ENCODE measurements at places on chromosomes 11 and 22.

- DNase-seq: no peak
Measured at GRCh38 chr11:3830730-3831129, 10.0 kb downstream of the RHOG start.

DNA sequence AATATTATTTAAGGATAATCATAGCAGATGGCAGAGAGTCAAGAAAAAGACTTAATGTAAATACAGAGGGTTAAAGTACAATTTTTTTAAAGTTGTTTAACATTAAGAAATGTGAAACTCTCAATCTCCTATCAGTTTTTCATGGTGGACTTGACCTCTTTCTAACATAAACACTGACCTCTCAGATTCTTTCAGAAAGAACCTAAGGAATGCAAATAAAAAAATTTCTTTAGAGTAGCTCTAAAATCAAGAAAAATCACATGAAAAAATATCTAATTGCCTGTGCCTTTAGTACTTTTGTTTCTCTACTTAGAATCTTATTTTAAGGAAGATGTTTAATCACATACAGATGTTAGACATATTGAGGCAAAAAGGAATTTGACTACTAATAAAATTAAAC is 12.9 kb downstream of the RNF141 start:
- DNase-seq: no peak

- DNase-seq: no peak
Measured at GRCh38 chr22:42651134-42651533, 1.9 kb upstream of the CYB5R3 start.

DNA sequence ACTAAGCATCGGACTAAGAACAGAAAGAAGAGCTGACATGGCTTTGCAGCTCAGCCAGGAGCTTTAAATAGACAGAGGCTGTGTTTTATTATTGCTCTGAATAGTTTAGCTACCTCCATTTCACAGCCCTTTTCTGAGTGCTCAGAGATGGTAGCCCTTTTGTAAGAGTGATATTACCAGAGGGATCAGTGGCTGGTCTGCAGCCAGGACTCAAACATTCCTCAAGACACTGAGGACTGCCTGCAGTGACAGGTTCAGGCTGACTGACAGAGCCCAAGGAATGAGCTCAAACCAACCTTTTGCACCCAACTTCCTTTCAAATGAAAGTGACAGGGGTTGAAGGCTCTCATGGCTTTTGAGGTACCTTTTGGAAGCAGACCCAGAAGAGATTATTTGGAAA is 189.0 kb downstream of the DDX10 start:
- DNase-seq: peak; percentile 47

GRCh38 chr11:72436661-72437060 is 2.3 kb upstream of the CLPB start:
- DNase-seq: no peak

GRCh38 chr11:133366147-133366546 is 166.2 kb downstream of the OPCML start:
- no peak for DNase-seq

DNA sequence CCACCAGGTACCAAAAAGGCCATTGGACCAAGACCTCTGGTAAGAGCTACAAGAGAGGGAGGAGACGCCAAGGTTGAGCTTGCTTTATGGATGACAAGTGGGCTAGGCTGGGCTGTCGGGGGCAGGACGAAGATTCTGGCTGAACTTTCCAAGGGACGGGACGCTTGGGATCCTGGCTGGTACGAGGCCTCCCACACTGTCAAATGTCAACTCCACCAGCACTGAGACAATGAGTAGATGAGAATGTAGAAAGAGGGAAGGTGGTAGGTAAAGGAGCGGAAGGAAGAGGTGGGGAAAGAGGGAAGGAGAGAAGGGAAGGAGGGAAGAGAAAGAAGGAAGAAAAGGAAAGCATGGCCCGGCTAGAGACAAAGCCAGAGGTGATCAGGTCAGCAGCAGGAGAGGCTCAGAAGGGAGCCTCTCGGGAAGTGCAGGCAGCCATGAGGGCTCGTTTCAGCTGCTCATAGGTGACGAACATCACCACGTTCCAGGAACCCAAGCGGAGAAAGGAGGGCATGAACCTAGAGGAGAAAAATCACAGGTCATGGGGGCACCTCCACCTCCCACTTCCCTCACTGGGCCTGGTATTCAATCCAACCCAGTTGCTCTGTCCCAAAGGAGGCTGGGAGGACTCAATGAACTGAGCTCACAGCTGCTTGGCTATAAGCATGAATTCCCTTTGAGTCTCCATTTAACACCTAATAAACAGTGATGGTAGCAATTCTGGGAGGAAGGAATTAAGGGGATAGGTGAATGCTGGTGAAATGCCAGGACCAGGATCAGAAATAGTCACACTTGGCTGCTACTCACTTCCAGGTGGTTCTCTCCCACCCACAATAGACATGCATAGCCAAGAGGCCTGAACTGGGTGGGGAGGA is 7.8 kb downstream of the UCP2 start:
- no peak for DNase-seq

- DNase-seq: no peak
Measured at GRCh38 chr11:20775331-20775730, 105.9 kb downstream of the NELL1 start.

GRCh38 chr11:62556108-62556874 is 9.7 kb upstream of the AHNAK start:
- DNase-seq: peak; percentile 84

GRCh38 chr11:67996622-67997474 is 7.0 kb downstream of the UNC93B1 start:
- DNase-seq: peak; percentile 88

DNA sequence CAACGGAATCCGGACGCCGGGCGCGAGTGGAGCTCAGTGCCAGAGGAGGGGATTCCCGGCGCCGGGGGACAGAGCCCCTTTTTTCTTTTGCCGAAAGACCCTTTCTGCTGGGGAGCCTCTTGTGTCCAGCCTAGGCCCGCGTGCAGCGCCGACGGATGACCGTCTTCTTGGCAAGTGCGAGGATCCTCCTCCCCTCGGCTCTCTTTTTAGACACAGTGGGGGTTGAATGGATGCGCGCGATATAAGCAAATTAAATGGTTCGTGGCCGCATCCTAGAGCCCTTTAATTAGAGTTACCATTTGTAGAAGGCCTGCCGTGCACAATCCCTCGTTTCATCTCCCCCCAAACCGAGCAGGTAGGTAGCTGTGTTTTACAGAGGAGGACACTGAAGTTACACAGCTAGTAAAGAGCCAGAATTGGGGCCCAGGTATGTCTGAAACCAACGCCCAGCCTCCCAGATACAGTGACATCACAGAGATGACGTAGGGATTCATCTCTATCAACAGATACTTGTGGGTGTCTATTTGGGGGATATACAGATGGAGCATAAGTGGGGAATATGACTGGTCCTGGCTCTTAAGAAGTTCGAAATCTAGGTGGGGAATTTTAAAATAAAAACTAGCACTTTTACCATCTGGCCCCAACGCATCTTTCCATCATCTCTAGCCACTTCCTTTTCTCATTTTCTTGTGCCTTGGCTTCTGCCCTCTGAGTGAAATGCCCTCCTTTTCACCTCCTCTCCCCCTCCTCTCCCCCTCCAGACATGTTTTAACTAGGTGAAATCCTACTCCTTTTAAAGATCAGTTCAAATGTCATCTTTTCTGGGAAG is 875 bp downstream of the TCP11L1 start:
- no peak for DNase-seq

DNA sequence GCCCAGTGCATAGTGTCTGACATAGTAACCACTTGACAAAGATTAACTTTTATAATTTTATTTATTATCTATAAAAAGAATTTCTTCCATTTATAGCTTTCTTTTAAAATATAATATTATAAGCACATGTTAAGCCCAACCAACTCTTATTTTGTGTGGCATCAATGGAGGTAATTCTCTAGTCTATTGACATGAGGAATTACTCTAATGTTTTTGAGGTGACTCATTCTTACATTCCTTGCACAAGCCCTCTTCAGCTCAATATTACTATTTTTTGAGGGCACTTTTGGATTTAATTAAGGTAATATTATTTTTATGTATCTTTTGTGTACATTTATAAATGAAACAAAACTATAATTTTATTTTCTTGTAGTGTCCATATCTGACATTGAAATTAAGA is 59.6 kb downstream of the AASDHPPT start:
- DNase-seq: no peak

DNA sequence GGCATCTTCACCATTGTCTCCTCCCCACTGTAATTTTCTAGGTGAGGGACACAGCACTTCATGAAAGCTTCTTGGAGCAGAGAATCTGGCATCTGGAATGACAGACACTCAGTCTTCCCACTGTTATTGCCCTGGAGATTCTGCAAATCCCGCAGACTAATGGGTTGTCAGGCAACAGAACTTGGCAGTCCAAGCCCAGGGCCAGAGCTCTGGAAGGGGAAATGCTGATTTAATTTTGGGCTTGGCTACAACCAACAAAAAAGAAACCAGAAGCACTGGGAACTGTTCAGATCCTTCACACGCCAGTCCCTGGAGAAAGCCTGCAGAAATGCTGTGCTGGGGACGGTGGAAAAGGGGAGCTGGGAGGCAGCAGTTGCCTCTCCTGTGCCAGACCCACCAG is 71.5 kb upstream of the BID start:
- DNase-seq: no peak

GRCh38 chr11:72615329-72615728 is 58.9 kb downstream of the PDE2A start:
- no peak for DNase-seq

GRCh38 chr22:18145676-18146388 is 4.1 kb upstream of the USP18 start:
- DNase-seq: no peak

DNA sequence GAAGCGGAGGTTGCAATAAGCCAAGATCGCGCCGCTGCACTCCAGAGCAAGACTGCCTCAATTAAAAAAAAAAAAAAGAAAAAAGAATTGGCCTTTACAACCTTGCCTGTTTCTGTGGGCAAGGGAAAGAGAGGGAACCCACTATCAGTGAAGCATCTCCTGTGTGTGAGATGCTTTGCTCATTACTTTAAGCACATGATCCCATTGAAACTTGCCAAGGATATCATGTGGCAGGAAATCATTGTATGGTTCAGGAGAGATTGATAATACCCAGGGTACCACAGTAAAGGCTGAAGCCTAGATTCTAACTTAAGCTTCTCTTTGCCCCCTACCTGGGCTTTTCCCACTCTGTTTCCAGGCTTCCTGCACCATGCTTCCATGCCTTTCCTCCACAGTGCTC is 3.6 kb downstream of the LDLRAD3 start:
- no peak for DNase-seq

GRCh38 chr11:112058103-112058502 is 15.7 kb downstream of the PIH1D2 start:
- no peak for DNase-seq

DNA sequence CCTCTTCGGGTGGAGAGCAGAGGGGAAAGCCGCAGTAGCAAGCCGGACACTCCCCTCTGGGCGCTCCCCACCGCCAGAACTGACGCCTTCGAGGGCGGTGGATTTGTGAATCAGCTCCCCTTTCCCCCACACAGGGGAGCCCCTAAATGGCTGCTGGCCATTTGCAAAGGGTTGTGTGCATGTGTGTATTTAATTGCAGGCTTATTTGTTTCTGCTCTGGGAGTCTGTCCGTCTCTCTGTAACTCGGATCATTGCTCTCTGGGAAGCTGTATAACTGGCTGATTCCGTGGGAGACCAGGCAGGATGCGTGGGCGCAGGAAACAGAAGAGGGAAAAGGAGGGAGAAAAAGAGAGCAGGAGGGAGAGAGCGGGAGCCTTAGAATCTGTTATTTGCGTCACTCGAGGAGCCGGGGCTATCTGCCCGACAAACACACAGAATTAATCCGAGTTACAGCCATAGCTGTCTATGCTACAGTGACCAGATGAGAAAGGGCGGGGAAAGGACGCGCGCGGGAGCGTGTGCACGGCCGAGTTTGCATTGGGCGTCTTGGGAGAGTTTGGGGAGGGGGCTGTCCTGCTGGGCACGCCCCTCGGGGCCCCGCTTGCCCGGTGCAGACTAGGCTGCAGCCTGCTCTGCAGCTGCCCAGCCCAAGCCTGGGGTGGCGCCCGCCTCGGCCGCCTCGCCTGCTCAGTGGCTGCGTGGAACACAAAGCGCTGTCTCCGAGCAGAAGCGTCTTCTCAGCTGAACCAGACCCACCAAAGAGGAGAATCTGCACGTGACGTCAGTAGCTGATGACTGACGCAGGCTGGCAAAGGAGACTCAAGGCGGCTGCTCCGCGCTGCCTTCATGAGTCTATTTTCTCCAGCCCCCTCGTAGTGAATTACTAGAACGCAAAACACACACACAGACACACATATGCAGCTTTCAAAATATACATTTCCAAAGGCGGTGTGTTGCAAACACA is 105.3 kb upstream of the HSD17B12 start:
- DNase-seq: peak; percentile 80

DNA sequence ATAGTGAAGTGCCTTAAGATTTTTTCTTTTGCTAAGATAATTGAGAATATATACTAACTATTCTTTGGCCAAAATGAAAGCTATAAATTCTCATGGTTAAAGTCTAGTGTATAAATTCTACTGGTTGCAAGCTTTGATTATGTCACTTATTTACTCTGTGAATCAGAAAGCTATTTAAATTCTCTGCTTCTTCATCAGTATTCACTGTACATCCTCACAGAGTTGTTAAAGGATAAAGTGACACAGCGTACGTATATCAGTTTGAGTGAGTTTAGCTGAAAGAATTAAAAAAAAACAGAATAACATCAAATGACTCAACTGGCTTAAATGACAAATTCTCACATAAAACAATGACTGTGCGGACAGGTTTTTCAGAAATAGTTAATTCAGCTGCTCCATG is 453.1 kb downstream of the NELL1 start:
- DNase-seq: no peak

DNA sequence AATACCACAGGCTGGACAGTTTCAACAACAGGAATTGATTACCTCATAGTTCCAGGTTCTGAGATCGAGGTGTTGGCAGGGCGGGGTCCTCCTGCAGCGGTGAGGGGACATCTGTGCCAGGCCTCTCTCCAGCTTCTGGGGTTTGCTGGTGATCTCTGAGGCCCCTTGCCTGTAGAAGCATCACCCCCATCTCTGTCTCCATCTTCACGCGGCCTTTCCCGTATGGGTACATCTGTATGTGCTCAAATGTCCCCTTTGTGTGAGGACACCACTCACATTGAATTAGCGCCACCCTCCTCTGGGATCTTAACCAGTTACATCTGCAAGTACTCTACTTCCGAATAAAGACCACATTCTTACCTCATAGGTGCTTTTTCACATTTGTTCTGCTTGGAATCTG is 1029.9 kb downstream of the BRD1 start:
- peak; percentile 12 for DNase-seq

- DNase-seq: no peak
Measured at GRCh38 chr22:25360891-25361645, 141.6 kb downstream of the CRYBB2 start.

- DNase-seq: no peak
Measured at GRCh38 chr22:36541831-36542411, 13.0 kb upstream of the EIF3D start.

- no peak for DNase-seq
Measured at GRCh38 chr11:79042824-79043223, 398.0 kb downstream of the TENM4 start.

DNA sequence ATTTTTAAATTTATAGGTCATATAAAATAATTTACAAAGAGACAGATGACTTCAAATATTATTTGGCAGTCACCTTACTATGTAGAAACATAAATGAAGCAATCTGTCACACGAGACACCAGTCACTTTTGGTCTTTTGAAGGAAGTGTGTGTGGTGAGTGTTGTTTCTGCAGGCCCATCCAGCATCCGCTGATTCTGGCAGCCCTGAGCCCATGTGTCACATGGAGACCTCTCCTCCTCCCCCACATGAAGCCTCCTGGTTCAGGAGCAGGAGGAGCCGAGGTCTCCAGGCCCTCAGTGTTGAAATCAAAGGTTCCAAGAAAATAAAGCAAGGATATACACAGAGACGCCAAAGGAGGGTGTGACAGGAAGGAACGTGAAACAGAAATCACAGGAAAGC is 60.1 kb downstream of the ARFGAP3 start:
- DNase-seq: no peak
